NCI-H1105 (cell line): ENCODE measurements at places on chromosomes 4 and X.

DNA sequence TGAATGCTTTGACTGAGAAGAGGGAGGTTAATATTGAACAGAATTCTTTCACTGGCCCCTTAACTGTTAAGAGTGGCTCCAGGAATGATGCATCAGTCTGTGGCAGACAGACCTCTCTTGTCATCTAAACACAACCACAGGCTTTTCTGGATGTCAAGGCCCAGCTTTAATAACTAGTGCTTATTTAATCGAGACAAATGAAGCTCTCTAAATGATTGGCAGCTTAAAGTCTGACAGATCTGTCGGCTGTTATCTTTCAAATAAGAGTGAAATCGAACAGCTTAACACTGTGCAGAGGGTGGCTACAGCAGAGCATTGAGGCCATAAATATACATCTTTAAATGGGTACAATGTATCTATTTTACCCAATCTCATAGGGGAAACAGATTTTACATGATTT lies 500.8 kb upstream of the PABPC4L start:
- no peak for DNase-seq

GRCh38 chr4:66972087-66972486 lies 573.2 kb downstream of the CENPC start:
- no peak for DNase-seq

DNA sequence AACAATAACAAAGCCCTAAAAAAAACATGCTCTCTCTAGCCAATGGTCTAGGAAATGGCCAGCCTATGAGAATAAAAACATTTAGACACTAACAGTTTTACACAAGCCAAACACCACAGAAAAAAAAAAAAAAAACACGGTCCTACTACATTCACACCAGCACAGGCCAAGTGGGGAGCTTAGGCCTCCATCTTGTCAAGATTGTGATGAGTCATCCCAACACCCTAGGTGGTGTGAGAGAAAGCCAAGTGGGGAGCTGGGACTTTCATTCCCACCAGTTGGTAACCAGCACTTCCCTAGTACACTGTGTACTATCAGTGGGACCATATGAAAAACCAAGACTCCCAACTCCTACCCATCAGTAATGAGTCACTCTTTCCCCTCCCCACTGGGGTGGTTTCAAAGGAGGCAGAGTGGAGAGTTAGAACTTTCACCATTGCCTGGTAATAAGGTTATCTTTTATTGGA lies 95.6 kb downstream of the ADAMTS3 start:
- no peak for DNase-seq

DNA sequence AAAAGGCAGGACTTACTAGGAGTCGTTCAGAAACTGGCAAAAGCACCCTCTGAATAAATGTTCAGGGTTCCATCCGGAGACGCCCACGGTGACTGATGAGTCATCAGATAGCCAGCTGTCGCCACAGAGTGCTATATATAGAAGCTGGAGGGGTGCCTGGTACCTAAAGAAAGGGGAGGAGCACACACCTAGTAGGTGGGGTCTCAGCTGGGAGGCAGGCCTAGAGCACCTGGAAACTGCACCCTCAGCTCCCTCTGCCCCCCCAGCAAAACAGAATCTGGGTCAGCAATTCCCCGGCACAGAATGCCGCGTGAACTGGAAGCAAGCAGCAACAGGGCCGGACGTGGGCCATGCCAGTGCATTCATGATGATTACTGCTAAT lies 242.0 kb downstream of the BCOR start:
- peak; percentile 35 for DNase-seq

GRCh38 chrX:154369449-154370299 lies 4.8 kb downstream of the FLNA start:
- peak; percentile 86 for DNase-seq

- DNase-seq = no peak
Measured at GRCh38 chr4:96205143-96205936, 365.4 kb downstream of the PDHA2 start.

GRCh38 chr4:169802873-169803272 lies 45.1 kb upstream of the HPF1 start:
- DNase-seq = no peak

DNA sequence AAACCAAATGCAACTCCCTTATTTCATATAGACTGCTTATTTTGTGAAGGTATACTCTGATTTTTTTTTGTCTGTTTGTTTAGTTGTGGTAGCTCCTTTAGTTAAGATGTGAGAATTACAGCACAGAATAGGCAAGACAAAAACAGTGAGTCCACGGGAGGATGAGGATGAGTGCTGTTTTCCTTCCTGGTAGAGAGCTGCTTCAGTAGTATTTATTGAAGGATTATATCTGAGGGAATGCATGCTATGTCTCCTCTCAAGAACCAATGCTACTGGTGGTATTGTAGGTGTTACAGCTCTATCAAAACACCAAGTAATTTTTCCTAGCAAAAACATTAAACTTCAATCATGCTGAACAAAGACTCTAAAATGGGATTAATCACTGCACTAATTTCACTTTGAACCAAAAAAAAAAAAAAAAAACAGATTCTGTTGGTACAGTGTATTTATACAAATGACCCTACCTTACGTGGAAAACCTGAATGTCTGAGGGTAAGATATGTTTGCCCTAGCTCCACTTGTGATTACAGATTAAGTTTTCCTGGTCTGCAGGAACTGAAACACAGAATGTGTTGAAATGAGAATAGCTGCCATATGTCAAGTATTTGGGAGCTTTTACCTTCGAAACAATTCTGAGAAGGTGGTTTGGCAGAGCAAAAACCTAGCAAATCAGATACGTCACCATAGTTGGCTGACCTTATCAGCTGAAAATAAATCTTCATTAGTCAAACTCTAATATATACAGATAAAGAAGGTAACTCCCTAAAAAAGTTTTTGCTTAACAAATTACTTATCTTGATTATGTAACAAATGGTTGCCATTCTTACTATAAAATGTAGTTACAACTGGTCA lies 40.3 kb downstream of the PPP3CA start:
- no peak for DNase-seq

DNA sequence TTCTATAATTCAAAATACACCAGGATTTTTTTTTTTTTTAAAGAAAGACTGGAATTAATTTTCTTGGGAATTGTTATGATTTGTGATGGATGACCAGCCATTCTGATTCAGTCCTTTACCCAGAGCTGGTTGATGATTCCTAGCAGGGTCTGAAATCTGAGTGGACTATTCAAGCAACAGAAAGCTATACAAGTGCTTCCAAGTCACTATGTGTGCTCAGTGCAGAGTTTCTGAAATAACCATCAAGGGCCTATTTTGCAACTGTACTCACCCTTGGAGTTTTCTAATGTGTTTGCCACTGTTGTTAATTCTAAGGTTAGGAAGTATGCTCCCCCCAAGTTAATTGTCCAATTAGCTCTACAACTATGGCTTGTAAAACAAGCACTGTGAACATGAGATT lies 137.7 kb upstream of the RAPGEF2 start:
- DNase-seq = no peak

GRCh38 chr4:180057299-180057721 lies 2185.9 kb upstream of the TENM3 start:
- no peak for DNase-seq

DNA sequence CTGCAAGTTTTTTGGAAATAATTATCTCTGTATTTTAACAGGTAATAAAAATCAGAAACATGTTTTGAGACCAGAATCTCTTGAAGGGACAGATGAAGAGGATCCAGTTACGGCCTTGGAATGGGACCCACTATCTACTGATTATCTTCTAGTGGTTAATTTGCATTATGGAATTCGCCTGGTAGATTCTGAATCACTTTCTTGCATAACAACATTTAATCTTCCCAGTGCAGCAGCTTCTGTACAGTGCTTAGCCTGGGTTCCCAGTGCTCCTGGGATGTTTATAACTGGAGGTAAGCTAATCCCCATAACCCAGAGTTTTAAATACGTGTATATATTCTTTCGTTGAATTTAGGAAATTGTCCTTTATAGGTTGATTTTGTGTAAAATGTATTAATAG lies 59.4 kb downstream of the WDR17 start:
- DNase-seq = no peak

- no peak for DNase-seq
Measured at GRCh38 chr4:152971053-152971452, 34.9 kb downstream of the FHDC1 start.

GRCh38 chrX:46757593-46757992 lies 1.3 kb downstream of the SLC9A7 start:
- DNase-seq = no peak

DNA sequence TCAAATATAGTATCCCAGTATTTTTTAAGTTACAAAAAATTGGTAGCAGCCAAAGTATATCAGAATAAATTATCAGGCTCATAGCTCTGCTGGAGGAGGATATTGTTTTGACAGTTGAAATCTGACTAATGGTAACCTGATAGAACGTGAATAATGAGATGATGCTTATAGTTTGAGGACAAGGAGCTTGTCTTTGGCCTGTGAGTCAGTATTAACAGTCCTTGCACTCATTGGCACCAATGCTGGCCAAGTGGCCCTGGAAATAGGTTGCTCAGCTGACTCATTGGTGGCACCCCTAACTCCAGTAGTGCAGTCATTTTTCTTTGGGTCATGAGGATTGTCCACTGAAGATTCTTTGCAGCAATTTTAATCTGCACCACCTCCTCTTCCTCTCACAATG lies 203.3 kb upstream of the JADE1 start:
- no peak for DNase-seq

DNA sequence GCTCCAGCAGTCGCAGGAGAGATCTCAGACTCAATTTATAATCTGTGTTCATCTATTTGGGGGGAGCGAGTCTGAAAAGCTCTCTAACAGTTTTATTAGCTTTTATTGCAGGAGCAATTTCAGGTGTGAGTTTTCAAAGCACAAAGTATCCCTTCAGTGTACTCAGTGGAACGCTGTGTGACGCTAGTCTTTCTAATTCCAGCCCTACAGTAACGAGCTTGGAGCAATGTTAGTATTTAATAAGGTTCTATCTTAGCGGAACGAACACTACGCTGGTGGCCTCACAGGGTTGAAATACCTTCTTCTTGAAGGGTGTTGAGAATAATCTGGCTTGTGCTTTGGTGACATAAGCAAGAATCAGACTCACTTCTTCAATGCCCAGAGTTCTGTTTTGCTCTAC lies 8.4 kb downstream of the HS3ST1 start:
- no peak for DNase-seq

DNA sequence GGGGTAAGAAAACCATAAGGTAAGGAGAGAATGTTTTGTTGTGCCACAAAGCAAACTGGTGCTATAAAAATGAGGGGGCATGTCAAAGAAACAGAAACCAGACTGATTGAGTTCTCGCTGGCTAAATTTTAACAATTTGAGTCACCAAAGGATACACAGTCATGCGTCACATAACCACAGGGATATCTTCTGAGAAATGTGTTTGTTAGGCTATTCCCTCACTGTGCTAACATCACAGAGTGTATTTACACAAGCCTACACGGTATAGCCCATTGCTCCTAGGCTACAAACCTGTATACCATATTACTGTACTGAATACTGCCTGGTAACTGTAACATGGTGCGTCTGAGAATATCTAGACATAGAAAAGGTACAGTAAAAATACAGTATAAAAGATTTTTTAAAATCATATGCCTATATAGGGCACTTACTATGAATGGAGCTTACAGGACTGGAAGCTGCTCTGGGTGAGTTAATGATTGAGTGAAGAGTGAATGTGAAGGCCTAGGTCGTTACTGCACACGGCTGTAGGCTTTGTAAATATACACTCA lies 50.1 kb downstream of the FBXW7 start:
- no peak for DNase-seq

- DNase-seq = no peak
Measured at GRCh38 chr4:76342191-76342590, 35.7 kb downstream of the STBD1 start.

GRCh38 chr4:53490965-53491622 lies 100.2 kb downstream of the LNX1 start:
- no peak for DNase-seq

DNA sequence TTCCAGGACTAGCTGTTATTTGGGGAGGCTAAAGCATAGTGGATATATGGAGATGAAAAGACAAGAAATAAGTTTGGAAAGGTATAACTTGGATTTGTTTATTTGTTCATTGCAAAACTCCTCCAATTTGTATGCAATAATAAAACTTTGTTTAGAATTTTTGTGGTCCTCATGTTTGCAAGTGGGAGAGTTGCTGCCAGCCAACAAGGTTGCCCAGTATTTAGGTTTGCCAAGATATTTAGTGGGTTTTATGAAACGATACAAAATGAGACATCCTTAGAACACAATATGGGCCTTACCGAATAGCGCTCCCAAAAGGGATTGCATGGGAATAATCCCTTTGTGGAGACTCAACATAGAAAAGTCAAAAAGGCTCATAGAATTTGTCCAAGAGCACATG lies 162.1 kb downstream of the INPP4B start:
- DNase-seq = no peak

DNA sequence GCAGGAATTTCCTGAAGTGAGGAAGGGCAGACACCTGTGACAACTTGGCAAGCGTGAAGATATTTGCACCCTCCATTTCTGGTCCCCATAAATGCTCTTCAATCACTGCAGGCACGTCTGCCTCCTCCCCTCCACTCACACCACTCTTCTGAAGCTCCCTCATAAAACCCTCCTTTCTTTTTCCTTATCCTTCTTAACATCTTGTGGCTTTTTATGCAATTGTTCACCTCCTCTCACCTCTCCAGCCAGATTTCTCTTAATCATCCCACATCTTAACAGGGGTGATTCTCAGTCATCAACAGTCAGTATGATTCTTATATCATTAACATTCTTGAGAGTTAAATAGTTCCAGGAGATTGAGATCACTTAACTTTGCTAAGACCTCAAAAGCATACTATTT lies 277.4 kb downstream of the SPRY1 start:
- DNase-seq = no peak

GRCh38 chr4:105057370-105058105 lies 89.1 kb upstream of the TET2 start:
- DNase-seq = no peak

DNA sequence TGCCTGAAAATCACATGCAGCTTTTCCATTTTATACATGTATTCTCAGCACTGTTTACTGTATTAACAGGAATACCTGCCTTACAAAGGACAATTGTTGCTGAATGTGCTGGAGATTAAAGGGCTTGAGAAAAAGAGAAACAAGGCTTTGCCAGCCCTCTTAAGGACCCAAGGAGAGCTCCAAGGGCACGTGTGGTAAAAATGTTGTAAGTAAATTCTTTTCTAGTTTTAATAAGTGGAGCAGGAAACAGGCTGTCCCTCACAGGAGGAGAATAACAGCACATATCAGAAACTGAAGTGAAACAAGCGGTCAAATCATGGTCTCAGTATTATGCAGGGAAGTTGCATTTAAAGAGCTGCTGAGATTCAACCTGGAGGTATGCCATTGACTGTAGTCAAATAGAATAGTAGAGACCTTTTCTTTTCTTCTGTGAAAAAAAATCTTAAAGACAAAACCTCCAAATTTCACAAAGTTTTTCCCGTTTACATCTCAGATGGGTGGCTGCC lies 18.5 kb downstream of the IGFBP7 start:
- DNase-seq = no peak

- no peak for DNase-seq
Measured at GRCh38 chr4:31545755-31546154, 825.6 kb downstream of the PCDH7 start.
